ENCODE measurements at places on chromosomes 11 and 22. TPM values are rescaled to one million over a fixed set of nuclear protein-coding genes. Genes with fewer than 3 reads are reported as not detected.

DNA sequence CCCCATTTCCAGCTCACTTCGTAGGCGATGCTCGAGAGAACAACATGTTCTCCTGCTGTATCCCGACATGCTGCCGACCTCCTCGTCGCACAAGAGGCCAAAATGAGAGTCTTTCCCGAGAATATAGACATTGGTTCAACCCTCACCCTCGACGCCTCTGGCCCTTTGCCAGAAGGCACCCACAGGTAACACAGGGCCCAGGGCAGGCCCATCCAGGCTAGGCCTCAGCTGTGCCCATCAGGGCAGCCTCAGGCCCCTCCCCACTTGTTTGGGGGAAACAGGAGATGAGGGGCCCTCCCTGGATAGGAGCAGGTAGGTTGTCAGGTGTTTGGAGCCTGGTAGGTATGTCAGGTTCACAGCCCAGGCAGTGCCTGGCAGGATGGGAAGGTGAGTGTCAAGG lies 2.7 kb upstream of the RGL4 start:
- H3K4me1 ChIP-seq: peaks cover 5% of the 10 kb centered on the region
- peaks cover 20% of the 10 kb centered on the region for H3K36me3 ChIP-seq
- H3K27me3 ChIP-seq: no peaks in the 10 kb centered on the region
- no peak overlapping the region for H3K27ac ChIP-seq
- H3K4me3 ChIP-seq: no peak overlapping the region

DNA sequence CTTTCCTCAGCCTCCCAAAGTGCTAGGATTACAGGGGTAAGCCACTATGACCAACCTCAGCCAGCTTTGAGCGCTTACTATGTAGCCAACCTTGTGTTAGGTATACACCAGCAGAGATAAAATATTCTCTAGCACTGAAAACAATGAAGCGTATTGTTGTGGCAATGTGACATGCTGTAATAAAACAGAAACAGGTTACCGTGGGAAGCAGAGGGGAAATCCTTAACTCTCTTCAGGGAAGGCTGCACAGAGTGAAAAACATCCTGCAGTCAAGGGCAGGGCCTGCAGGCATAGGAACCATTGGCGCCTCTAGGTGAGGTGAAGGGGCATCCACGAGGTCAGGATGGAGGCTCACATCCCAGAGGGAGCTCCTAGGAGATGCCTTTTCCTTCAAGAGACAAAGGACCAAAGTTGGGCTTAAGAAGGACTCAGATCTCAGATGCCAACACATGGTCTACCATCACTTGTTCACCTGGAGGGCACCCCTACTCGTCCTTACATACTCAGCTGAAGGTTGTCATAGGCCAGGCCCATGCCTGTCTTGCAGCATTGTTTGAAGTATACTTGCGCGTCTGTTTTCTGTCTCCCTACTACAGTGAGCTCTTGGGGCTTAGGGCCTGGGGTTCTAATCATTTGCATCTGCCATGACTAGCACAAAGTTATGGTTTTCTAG lies 8.0 kb downstream of the POLD4 start:
- no peaks in the 10 kb centered on the region for H3K27me3 ChIP-seq
- no peak overlapping the region for H3K4me3 ChIP-seq
- H3K36me3 ChIP-seq: no peaks in the 10 kb centered on the region
- no peak for DNase-seq

SLC22A8 gene
- total RNA-seq: not detected

PRG3 gene
- not detected for total RNA-seq

GRCh38 chr22:45335021-45335818 lies 25.5 kb downstream of the FAM118A start:
- H3K36me3 ChIP-seq: peaks cover 39% of the 10 kb centered on the region
- no peak for DNase-seq
- no peak overlapping the region for H3K27ac ChIP-seq
- H3K4me3 ChIP-seq: no peak overlapping the region
- no peaks in the 10 kb centered on the region for H3K27me3 ChIP-seq
- no peaks in the 10 kb centered on the region for H3K4me1 ChIP-seq

GRCh38 chr11:121898903-121899302 lies 217.1 kb downstream of the BLID start:
- H3K27me3 ChIP-seq: no peaks in the 10 kb centered on the region
- H3K4me1 ChIP-seq: peaks cover 21% of the 10 kb centered on the region
- no peak overlapping the region for H3K27ac ChIP-seq
- no peak overlapping the region for H3K4me3 ChIP-seq

DNA sequence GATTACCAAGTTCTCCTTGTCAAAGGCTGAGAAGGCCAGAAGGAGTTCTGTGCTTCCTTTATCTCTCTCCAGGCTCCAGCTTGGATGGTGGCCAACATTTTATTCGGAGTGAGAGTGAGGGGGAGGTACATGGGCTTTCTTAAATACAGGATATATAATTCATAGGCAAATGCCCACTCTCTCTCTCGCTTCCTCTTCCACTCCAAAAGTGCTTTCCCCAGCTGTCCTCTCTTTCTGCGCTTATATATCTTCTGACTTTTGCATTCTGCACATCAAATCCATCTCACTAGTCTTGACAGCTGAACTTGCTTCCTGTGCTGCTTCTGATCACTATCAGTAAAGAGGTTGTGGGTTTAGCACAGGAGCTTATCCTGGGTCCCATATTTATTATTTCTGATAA lies 125.4 kb upstream of the ARHGAP20 start:
- H3K27ac ChIP-seq: no peak overlapping the region
- H3K36me3 ChIP-seq: no peaks in the 10 kb centered on the region
- no peak for DNase-seq
- H3K4me3 ChIP-seq: no peak overlapping the region
- H3K27me3 ChIP-seq: no peaks in the 10 kb centered on the region
- no peaks in the 10 kb centered on the region for H3K4me1 ChIP-seq

PYGM gene
- total RNA-seq: 0.65 TPM

TMA7B gene
- not detected for total RNA-seq

SMIM35 gene
- not detected for total RNA-seq

- H3K4me1 ChIP-seq: no peaks in the 10 kb centered on the region
- no peaks in the 10 kb centered on the region for H3K36me3 ChIP-seq
- peaks cover 19% of the 10 kb centered on the region for H3K27me3 ChIP-seq
- H3K27ac ChIP-seq: no peak overlapping the region
- no peak for DNase-seq
- H3K4me3 ChIP-seq: no peak overlapping the region
These were observed 439.7 kb downstream of the BUD13 start for GRCh38 chr11:116333001-116333535.

DNA sequence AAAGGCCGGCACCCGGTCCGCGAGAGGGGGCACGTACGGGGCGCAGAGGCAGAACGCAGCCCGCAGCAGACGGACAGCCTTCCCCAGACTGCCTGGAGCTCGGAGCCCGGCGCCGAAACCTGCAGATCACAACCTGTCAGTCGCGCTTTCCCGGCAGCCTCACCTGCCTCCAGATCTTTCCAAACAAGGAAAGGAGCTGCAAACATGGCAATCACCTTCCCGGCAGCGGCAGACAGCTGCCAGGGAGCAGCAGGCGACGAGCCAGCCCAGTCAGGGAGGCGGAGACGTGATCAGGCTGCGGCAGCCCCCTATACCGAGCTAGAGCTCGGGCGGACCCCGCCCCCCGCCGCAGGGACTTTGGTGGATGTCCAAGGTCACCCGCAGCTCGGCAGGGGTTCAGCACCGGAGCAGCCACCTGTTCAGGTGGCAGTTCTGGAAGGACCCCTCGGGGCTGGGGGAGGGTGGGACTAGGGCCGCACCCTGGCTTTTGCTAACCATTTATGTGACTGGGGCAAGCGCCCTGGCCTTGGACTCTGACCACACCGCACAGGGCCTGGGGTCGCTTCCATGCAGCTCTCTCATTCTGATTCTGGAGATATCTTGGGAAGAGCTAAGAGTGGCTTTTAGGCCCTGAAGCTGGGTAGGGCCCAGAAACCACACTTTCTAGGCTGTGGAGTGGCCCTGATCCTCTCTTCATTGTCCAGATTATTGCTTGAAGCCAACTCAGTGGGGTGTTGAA lies 143.8 kb downstream of the NECTIN1 start:
- peaks cover under 1% of the 10 kb centered on the region for H3K36me3 ChIP-seq
- DNase-seq: no peak
- peak overlapping the region; percentile 74 for H3K4me3 ChIP-seq
- H3K4me1 ChIP-seq: peaks cover 10% of the 10 kb centered on the region
- peaks cover 5% of the 10 kb centered on the region for H3K27me3 ChIP-seq

MRGPRX3 gene
- not detected for total RNA-seq

SMTNL1 gene
- total RNA-seq: not detected

- H3K36me3 ChIP-seq: peaks cover 2% of the 10 kb centered on the region
- no peak overlapping the region for H3K27ac ChIP-seq
- peaks cover 13% of the 10 kb centered on the region for H3K4me1 ChIP-seq
- no peak overlapping the region for H3K4me3 ChIP-seq
These were observed 51.0 kb downstream of the SYTL2 start for GRCh38 chr11:85759915-85760314.

TYR gene
- total RNA-seq: not detected

- no peaks in the 10 kb centered on the region for H3K27me3 ChIP-seq
- DNase-seq: no peak
- H3K36me3 ChIP-seq: no peaks in the 10 kb centered on the region
- no peak overlapping the region for H3K27ac ChIP-seq
These were observed 517.9 kb downstream of the NTM start for GRCh38 chr11:131888230-131888855.

- no peak for DNase-seq
- peaks cover 3% of the 10 kb centered on the region for H3K27me3 ChIP-seq
- no peaks in the 10 kb centered on the region for H3K4me1 ChIP-seq
- H3K4me3 ChIP-seq: no peak overlapping the region
- no peaks in the 10 kb centered on the region for H3K36me3 ChIP-seq
These were observed 79.8 kb upstream of the CNTN5 start for GRCh38 chr11:98940913-98941312.

DNA sequence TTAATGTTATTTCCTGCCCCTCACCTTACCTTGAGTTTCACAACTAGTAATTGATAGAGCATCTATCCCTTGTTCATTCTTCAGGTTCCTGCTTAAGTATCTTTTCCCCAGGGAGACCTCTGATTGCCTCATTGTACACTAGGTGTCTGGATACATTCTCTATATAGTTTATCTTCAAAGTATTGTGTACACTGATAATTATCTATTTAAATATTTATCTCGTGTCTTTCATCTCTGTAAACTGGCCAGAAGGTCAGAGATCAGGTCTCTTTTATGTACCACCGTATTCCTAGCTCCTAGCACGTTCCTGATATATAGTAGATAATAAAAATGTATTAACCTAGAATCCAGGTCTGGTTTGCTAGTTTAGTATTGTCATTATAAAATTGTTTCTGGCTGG lies 6.4 kb downstream of the TMEM126B start:
- no peak for DNase-seq
- H3K36me3 ChIP-seq: peaks cover 18% of the 10 kb centered on the region
- peaks cover 2% of the 10 kb centered on the region for H3K4me1 ChIP-seq
- no peak overlapping the region for H3K27ac ChIP-seq

CCDC188 gene
- 0.36 TPM for total RNA-seq

GRCh38 chr11:31711137-31711536 lies 100.0 kb downstream of the PAX6 start:
- no peak overlapping the region for H3K27ac ChIP-seq
- H3K27me3 ChIP-seq: no peaks in the 10 kb centered on the region
- no peak for DNase-seq
- no peaks in the 10 kb centered on the region for H3K36me3 ChIP-seq

DNA sequence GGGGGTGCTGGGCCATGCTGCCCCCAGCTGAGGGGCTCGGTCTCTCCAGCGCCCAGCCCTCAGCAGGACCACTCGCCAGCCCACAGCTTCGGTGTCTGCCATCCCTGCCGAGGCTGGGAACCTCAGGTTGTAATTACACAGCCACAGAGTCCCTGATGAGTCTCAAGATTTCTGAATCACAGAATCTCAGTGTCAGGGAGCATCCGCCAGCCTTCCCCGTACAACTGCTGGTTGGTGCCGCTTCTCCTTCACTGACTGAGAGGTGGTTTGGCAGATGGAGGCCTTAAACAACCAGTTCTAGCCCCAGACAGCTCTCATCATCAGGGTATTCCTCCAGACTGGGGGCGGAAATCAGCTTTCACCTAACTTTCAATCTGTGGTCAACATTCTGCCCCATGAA lies 13.7 kb downstream of the PHF21B start:
- H3K4me3 ChIP-seq: no peak overlapping the region
- no peaks in the 10 kb centered on the region for H3K36me3 ChIP-seq
- DNase-seq: no peak
- H3K27me3 ChIP-seq: peaks cover 6% of the 10 kb centered on the region
- H3K4me1 ChIP-seq: no peaks in the 10 kb centered on the region
- H3K27ac ChIP-seq: no peak overlapping the region

DNA sequence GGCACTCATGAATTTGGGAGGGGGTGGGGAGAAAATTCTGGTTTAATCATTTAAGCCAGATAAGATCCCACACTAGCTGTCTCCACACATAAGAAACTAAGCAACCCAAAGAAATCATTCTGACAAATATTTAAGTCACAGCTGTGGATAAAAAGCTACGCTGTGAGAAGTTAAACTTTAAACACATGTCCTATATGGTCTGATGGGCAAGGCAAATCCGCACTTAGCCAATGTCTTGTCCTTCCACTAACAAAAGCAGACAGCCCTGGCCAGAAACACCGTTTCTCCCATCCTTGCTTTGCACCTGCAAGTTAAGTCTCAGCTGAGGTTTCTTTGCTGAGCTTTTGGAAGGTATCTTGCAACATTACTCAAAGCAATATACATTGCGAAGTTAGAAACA lies 68.0 kb downstream of the ETS1 start:
- peak overlapping the region; percentile 91 for H3K4me3 ChIP-seq
- no peak for DNase-seq
- H3K27me3 ChIP-seq: no peaks in the 10 kb centered on the region
- peak overlapping the region; percentile 92 for H3K27ac ChIP-seq

SYT9 gene
- 0.15 TPM for total RNA-seq

GRCh38 chr11:60498399-60498798 lies 5.8 kb downstream of the MS4A12 start:
- peaks cover 23% of the 10 kb centered on the region for H3K4me1 ChIP-seq
- no peak for DNase-seq
- H3K27ac ChIP-seq: no peak overlapping the region
- no peaks in the 10 kb centered on the region for H3K27me3 ChIP-seq

- no peak for DNase-seq
- H3K27me3 ChIP-seq: no peaks in the 10 kb centered on the region
- no peak overlapping the region for H3K4me3 ChIP-seq
- H3K27ac ChIP-seq: no peak overlapping the region
- peaks cover 52% of the 10 kb centered on the region for H3K4me1 ChIP-seq
- no peaks in the 10 kb centered on the region for H3K36me3 ChIP-seq
These were observed 63.2 kb downstream of the MTMR3 start for GRCh38 chr22:29946220-29946619.

- no peak overlapping the region for H3K4me3 ChIP-seq
- H3K27ac ChIP-seq: no peak overlapping the region
- H3K36me3 ChIP-seq: no peaks in the 10 kb centered on the region
- H3K4me1 ChIP-seq: peaks cover 26% of the 10 kb centered on the region
These were observed 324.6 kb upstream of the MTNR1B start for GRCh38 chr11:92644595-92645445.

DNA sequence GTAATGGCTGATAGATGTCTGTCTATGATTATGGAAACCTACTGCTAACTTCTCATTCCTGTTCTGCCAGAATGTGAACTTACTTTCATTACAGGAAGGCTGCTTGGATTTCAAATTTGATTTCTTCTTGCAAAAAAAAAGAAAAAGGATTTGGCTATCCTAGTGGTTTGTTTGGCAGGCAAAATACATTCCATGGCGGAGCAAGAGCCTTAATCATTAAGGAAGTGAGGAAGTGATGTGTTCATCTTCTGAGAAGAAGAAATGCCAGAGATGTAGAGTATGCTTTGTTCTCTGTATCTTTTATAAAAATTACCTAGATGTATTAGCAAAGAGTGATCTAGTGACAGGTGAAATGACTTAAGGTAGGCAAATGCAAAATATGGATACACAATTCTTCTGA lies 356.3 kb downstream of the SOX6 start:
- H3K4me1 ChIP-seq: peaks cover 30% of the 10 kb centered on the region
- no peak for DNase-seq
- peak overlapping the region; percentile 14 for H3K27ac ChIP-seq
- H3K4me3 ChIP-seq: no peak overlapping the region

STK33 gene
- total RNA-seq: 4.5 TPM
